ENCODE measurements at places on chromosomes 3 and 15.

DNA sequence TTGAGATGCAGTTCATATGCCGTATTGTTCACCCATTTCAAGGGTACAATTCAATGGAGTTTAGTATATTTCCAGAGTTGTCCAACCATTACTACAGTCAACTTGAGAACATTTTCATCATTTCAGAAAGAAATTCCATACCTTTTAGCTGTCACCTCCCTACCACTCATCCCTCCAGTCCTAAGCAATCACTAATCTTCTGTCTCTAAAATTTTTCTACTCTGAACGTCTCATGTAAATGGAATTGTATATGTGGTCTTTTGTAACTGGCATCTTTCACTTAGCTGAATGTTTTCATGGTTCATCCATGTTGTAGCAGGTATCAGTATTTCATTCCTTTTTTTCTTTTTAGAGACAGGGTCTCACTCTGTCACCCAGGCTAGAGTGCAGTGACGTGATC lies 51.1 kb downstream of the CMTM7 start:
- DNase-seq: no peak

DNA sequence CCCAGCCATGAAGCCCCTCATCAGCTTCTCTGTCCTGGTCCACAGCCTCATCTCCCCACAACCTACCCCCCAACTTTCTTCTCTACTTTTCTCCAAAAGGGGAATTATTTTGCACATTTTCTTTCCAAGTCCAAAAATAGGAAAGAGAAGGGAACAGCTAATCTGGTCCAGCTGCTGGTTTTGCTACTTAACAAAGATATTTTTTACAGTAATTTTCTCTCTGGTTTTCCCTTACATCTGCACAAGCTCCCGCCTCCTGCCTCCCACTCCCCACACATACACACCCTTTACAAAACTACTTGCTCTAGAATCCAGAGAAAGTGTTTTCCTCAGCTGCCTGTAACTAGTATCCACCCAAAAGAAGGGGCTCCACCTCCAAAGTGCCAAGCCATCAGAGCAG lies 177.2 kb downstream of the POLR2M start:
- no peak for DNase-seq

DNA sequence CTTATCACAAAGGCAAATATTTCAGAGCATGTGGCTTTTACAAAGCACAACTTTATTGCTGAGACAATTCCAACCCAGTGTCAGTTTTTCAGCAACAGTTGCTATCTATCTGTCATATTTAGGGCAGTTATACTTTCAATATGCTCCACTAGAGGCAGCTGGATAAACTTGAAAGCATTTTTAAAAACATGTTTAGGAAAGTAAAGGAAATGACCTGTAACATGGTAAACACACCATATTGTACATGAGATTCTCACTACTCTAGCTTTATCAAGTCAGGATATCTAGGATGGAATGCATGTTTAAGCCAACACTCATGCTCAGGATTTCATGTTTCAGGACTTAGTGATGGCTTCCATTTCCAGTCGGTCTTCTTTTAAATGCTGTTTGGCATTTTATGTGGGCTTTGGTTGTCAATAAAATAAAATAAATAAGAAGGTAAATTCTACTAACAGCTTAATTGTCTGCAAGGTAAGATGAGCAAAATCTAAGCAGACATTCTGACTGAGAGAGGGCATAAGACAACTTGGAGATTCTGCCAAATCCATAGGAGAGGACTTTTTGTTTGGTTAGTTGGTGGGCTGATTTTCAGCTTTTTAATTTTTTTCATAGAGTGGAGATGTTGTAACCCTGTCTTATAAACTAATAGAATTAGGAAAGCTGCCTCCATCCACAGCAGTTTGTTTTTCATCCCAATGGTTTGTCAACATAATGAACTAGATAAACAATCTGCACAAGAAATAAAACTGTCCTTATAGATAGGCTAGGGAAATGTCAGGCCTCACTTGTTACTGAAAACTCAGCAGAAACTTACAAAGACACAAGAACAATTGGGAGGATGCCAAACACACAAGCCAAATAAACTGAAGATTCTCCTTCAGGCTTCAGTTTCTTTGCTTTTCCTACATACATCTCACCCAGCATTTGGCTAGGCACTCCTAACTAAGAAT lies 63.4 kb upstream of the CPB1 start:
- no peak for DNase-seq

- DNase-seq: no peak
These were observed 28.1 kb downstream of the ERICH6 start for GRCh38 chr3:150675587-150675986.
